Bronchial epithelial cell (primary cell): ENCODE measurements at places on chromosomes 13 and 19.

DNA sequence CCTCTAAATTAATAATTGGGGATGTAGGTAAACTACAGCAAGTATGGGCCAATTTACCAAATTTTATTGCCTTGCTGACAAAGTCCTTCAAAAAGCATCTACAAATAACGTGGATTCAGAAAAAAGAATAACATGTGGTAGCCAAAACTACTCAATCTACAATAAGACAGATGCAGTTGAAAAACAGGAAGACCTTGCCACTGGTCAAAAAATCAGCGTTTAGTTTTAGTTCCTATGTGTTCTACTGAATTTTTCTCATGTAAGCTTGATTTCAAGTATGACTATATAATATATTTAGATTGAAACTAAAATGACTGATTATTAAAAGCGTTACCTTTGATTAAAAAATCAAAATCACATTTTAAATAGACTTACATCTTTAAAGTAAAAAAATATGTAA is 1317.6 kb downstream of the PCDH9 start:
- no peak for DNase-seq

GRCh38 chr19:5188548-5189317 is 151.9 kb downstream of the PTPRS start:
- DNase-seq: no peak

DNA sequence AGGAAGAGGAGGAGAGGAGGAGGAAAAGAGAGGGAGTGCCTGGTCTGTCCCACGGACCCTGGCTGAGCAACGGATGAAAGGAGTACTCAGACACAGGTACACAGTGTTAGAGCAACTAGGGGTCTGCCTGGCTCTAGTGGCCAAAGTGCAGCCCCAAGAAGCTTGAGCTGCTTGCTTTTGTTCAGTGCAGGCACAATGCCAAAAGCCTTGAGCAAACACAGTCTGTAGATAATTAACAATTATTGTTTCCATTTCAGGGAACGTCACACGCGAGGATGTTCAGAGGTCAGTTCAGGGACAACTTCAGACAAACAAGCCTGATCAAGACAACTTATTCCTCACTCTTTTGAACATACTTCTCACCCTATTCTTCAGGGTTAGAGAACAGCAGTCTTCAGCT is 32.2 kb upstream of the ZNF726 start:
- no peak for DNase-seq

GRCh38 chr13:77820431-77821149 is 98.0 kb downstream of the EDNRB start:
- no peak for DNase-seq

DNA sequence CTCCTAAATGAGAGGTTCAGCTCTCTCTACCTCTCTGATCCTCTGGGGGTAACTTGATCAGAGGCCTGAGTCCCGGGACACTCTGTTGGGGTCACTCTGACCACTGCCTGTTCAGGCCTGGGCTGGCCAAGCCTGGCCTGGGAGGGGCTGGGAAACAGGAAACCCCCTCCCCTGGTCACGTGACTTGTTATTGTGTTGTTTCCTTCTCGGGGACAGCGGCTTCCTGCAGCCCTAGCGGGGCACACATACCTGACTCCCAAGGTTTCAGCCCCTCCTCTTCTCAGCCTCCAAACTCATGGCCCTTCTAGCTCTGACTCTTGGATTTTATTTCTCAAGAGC is at the start of gene USHBP1:
TSS of gene USHBP1 (minus strand) at position 105 of the 339 bp plus-strand sequence. CDS start 446 bp downstream, outside the sequence.
- DNase-seq: no peak

DNA sequence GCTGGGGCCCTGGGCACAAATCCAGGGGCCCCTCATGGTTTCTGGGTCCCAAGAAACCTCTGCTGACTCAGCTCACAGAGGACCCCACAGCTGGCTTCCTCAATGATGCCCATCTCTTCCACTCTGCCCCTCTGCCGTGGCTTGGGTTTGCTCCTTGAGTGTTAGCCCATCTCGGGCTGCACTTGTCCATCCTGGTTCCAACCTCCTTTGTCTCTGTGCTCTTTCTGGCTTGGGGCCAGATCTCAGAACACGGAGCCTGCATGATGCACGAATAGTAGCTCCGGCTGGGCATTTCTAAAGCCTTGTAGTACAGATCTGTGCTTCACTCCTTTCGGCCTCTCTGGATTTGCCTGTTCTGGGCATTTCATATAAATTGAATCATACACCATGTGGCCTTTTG is 53.8 kb downstream of the F2RL3 start:
- DNase-seq: no peak

DNA sequence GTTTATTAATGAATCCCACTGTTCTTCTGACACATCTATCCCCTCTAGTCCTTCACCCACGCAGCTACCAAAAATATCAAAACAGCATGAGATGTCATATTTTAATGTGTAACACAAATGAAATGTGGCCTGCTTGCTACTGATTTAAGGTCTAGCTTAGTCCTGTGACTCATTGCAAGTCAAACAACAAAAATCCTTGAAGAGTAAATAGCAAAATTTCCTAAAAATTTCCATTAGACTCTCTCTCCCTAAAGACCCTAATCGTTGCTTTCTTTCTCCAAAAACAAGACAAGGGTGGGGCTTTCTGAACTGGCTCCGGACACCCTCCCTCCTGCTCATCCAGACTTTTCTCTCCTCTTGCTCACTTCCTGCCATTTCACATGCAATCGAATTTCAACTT is 99.9 kb upstream of the IPO5 start:
- peak; percentile 37 for DNase-seq

- no peak for DNase-seq
Measured at GRCh38 chr13:100334214-100334613, 245.3 kb downstream of the PCCA start.

DNA sequence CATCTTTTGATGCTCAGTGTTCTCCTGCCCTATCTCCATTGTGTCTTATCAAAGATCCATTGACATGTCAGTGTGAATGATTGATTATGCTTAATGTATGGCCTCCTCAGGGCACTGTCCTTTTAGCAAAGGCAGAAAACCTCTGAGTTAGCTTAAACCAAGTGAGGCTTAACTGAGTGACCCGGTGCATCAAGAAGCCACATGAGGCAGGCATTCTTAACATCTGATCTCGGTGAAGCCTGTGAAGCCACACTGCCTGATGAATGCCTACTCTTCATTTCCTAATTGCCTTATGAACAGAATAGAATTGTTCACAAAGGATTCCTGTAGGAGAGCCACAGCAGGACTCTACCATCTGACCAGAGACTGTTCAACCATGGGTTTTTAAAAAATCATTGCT is 168.1 kb upstream of the SOX21 start:
- DNase-seq: no peak
